ENCODE measurements at places on chromosomes 5 and 9. TPM values are rescaled to one million over a fixed set of nuclear protein-coding genes. Genes with fewer than 3 reads are reported as not detected.

- DNase-seq: no peak
Measured at GRCh38 chr5:133945568-133945967, 22.9 kb downstream of the C5orf15 start.

- DNase-seq: no peak
Measured at GRCh38 chr9:38256461-38256860, 136.0 kb upstream of the ALDH1B1 start.

DNA sequence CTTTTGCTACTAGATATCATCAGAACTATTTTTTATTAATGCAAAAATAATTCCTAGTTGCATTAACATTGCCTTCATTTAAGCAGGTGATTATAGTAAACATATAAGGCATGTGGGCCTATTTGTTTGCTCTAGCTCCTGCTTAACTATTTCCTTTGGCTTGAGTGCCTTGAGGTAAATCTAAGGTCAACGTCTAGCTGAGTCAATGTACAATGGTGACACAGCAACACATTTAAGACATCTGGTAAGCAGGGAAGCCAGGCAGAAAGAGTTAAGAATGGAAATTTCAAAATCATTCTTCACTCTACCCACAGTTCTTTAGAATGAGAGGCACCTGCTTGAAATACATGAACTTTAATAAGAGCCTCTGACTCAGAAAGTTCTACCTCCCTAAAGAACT, 111.9 kb upstream of the FST start:
- DNase-seq: no peak

GRCh38 chr5:56480705-56481427, 247.7 kb upstream of the ANKRD55 start:
- peak; percentile 20 for DNase-seq

The ZBTB26 gene
- total RNA-seq: 6.6 TPM
